ENCODE measurements at places on chromosomes 7 and 10. TPM values are rescaled to one million over a fixed set of nuclear protein-coding genes. Genes with fewer than 3 reads are reported as not detected.

GRCh38 chr10:92967641-92968040 lies 93.0 kb upstream of the CYP26C1 start:
- no peak for DNase-seq

DNA sequence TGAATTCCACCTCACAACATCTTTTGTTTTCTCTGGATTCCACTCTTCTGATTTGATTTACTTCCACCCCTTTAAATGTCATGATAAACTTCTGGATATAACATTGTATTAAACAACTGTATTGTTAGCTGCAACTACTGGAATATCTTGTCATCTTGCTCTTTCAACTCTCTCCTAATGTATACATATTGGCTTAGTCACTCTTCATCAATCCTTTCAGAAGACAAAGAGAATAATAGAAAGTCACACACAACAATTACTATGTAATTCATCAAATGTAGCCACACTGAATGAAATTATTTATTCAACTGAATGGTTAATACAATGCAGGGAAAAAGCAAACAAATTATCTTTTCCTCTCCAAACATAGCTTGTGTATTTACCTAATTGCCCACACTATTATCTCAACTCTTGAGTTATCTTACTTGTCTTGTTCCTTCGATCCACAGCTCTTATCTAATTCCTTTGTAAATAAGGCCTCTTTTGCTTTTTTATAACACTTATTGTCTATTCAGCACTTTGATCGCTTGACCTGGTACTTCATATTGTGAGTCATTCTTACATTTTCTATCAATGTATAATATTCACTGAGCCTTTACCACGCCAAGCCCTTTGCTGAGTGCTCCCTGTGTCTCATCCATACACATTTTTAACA lies 16.7 kb downstream of the SEMA3A start:
- DNase-seq: no peak

- DNase-seq: peak; percentile 44
These were observed 16.8 kb downstream of the OSBPL3 start for GRCh38 chr7:24963218-24963617.

DNA sequence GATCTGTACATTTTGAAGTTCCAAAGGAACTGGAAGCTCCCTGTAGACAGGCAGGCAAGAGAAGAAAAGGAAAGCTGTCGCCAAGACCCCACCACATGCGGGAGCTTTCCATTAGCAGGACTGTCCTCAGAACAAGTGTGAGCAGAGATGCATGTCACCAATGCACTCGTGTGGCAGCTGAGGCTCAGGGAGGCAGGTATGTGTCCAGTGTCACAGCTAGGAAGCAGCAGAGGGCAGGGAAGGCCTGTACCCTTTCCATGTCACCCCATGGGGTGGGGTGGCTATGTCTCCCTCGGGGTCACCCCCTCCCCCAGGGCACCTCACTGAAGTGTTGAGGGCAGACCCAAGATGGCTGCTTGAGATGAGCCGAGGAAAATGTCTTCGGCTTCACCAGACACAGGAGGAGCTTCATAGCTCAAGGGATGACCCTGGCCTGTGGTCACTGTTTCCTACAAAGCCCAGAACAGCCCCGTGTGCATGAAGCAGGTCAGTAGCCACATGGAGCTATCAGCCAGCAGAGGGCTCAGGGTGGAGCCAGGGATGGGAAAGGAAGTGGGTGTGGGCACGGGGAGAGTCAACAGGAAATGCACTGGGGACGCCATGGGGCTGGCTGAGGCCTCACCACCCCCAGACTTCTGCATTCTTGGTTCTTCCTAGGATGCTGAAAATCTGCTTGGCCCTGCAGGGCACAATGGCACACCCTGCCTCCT lies 96.6 kb downstream of the FAM53B start:
- peak; percentile 73 for DNase-seq

DNA sequence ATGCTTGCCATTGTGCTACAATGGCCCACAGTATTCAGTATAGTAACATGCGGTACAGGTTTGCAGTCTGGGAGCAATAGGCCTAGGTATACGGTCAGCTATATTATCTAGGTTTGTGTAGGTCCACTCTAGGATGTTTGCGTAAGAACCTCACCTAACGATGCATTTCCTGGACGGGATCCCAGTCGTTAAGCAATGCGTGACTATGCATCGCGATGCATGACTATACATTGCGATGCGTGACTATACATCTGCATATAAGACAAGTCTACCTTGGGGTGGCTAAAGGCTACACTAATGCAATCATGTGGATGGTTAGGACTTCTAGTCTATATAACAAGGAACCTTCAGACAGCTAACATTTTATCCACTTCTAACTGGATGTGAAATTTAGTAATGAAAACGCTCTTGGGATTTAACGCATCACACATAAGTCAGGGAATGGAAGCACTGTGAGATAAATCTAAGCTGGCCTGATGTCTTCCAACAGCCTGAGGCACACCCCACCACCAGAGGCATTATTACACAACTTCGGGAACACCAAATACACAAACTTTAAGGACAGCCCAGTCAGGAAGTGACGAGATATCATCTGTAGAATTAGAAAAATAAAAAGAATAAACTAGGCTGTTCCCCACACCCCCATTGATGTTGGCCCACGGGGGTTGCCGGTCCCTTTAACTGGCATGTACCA lies 9.2 kb downstream of the GNA12 start:
- peak; percentile 83 for DNase-seq

GRCh38 chr7:95476072-95476847 lies 9.5 kb upstream of the ASB4 start:
- DNase-seq: no peak

GRCh38 chr10:133044401-133044811 lies 43.3 kb upstream of the ADGRA1 start:
- DNase-seq: no peak

- peak; percentile 17 for DNase-seq
These were observed 75.3 kb upstream of the TAS2R16 start for GRCh38 chr7:123070702-123071286.

GRCh38 chr7:54944179-54944578 lies 74.6 kb upstream of the EGFR start:
- peak; percentile 77 for DNase-seq

- DNase-seq: no peak
These were observed 42.2 kb upstream of the CAMK2B start for GRCh38 chr7:44367475-44368043.

- DNase-seq: no peak
These were observed 7.7 kb downstream of the FGF8 start for GRCh38 chr10:101767966-101768790.

DNA sequence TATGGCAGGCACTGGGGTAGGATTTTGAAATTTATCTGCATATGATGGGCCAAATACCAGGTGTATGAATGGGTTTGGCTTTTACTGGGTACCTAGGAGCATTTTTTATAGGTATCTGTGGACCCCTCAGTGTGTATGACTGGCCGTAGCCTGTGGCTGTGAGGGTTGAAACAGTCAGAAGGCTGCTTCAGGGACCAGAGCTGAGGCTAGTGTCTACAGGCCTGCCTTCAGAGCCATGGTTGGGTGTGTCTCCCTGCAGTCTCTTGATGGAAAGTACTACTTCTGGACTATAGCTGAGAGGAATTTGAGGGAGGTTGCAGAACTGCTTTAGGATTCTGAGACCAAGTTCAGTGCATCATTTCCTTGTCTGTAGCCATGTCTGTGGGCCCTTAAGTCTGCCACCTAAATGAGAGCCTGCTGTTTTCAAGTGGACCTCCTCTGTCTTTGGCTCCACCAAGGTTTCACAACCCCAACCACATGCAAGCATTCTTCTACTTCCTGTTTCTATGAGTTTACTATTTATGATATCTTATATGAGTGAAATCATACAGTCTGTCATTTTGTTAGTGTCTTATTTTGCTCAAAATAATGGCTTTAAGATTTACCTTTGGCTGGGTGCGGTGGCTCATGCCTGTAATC lies 19.9 kb upstream of the ZNF138 start:
- no peak for DNase-seq

DNA sequence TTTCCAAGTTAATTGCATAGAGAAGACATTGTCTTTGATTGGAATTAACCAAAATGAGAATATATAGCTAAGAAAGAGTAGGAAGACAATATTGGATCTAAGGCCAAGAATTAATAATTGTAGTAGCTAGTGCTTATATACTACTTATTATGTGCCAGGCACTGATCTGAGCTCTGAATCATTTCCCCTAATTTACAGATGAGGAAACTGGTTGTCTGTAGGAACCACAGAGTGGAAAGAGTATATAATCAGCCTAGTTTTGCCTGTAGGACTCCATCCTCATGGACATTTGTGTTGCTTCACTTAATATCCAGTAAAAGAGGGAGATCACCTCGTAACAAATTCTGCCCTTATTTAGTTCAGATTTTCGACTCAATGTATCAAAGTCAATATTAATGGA lies 127.9 kb downstream of the ARID5B start:
- DNase-seq: no peak

- no peak for DNase-seq
These were observed 198.3 kb downstream of the GRID1 start for GRCh38 chr10:86168256-86168655.

DNA sequence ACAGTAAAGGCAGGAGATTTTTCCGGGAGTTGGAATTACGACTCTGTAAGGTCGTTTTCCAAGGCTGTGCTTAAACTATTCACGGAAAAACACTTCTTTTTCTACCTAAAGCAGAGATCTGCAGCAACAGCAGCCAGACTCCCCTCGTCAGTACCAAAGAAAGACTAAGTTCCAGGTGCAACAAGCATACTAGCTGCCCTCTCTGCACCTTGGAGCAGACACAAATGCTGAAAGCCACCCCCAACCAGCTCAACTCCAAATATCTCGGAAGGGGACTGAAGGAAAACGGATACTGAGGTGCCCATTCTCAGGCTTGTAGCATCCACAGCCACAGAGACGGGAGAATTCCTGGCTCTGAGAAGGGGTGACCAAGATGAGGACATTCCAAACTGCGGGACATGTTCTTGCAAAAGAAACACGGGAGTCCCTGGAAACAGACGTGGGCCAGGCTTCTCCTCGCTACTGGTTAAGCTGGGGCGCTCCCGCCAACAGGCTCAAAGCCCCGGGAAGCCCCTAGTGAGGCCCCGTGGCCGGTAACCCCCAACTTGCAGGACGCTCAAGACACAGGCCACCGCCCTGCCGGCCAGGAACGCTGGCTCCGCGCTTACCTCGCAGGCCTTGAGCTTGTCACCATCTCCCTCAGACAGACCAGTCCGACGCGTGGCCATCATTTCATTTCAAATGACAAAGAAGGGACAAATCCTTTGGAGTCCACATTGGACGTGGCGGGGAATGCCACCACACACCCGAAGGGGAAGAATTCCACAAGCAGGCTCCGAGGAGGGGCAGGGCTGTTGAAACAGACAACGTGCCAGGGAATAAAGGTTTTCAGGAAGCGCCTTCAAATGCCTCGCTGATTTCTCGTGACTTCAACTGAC lies 2.2 kb downstream of the ARHGAP21 start:
- DNase-seq: peak; percentile 34

GRCh38 chr7:24931844-24932243 lies 48.1 kb downstream of the OSBPL3 start:
- no peak for DNase-seq

DNA sequence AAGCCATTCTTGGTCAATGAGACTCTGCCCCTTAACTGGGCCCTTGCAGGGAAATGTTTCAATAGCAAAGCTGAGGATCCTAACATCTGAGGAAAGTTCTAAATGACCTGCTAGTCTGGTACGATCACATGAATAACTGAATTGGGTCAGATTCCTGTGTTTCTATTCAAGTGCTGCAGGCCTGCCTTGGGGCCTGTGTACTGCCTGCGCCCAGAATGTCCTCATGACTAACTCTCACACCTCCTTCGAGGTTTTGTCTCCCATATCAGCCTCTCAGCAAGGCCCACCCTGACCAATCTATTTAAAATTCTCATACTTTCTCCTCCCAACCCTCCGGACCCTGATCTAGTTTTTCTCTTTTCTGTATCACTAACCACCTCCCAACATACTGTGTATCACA lies 4.4 kb downstream of the JAZF1 start:
- DNase-seq: peak; percentile 50

The NACAD gene
- 2.6 TPM for total RNA-seq

The ZNF277 gene
- 22.2 TPM for total RNA-seq

The LRRC18 gene
- total RNA-seq: not detected

The TAF6 gene
- total RNA-seq: 50.9 TPM

The TAS2R5 gene
- 0.86 TPM for total RNA-seq

Measured in fibroblast of villous mesenchyme (primary cell).